Fibroblast of villous mesenchyme (primary cell): ENCODE measurements at places on chromosomes 5 and 9.
A peak's percentile ranks its signal among the peaks of the same experiment; 100 is the strongest.

DNA sequence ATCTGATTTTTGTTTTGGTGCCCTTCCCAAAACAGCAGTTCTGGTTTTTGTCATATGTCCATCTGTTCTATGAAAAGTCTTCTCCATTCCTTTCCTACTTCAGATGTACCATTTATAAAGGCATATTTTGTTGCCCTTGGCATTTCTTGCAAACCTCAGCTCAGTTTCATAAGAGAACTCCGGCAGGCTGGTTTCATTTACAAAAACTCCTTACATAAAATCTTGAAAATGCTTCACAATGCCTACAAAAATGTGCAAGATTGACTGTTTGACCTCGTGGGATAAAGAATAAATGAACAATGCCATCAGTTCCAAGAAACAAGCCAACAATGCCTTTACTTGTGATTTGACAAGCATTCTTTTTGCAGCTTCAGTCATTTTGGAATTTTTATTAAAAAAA, 39.1 kb upstream of the CTNNAL1 start:
- DNase-seq, result peak; percentile 11

DNA sequence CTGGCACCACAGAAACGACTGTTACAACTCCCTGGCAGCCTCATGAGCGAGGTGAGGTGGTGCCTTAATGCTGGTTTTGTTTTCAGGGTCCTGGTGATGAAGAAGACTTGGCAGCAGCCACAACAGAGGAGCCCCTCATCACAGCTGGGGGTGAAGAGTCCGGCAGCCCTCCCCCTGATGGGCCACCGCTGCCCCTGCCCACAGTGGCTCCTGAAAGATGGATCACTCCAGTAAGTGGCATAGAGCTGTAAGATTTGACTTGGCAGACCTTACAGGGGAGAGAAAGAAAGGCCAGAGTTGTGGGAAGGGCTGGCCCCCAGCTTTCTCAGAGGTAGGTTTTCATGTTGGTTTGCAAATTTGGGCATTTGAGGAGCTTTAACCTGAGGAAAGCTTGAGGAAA, 72.2 kb downstream of the COL15A1 start:
- no peak for DNase-seq

DNA sequence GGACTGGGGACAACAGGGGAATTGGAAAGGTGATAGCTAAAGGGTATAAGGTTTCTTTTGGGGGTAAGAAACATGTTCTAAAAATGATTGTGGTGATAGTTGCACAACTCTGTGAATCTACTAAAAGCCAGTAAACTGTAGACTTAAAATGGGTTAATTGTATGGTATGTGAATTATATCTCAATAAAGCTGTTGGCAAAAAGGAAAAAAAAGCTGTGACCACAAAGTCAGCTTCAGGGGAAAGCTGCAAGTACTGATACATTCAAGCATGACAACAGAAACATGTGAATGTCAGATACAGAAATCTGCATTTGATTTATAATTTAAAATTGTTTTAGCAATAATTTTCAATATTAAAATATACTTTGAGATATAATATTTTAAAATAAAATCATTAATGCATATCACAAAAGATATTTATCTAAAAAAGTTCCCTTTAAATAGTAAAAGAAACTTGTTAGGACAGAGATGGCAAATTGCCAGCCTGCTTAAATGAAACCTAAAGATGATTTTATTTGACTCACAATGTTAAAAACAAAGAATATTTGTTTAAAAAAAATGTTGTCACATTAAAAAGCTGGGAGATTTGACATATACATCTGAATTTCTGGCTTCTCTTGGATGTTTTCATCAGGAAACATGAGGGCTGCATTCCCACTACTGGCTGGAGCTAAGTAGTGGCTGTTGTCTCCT, 66.0 kb downstream of the TBCA start:
- peak; percentile 12 for DNase-seq

- DNase-seq, result no peak
Observed at GRCh38 chr9:20740304-20740703, 56.2 kb downstream of the FOCAD start.

- DNase-seq, result no peak
Observed at GRCh38 chr5:34944044-34944443, 14.7 kb downstream of the DNAJC21 start.
